ENCODE measurements at places on chromosomes 5 and 9.
A peak's percentile ranks its signal among the peaks of the same experiment; 100 is the strongest.

DNA sequence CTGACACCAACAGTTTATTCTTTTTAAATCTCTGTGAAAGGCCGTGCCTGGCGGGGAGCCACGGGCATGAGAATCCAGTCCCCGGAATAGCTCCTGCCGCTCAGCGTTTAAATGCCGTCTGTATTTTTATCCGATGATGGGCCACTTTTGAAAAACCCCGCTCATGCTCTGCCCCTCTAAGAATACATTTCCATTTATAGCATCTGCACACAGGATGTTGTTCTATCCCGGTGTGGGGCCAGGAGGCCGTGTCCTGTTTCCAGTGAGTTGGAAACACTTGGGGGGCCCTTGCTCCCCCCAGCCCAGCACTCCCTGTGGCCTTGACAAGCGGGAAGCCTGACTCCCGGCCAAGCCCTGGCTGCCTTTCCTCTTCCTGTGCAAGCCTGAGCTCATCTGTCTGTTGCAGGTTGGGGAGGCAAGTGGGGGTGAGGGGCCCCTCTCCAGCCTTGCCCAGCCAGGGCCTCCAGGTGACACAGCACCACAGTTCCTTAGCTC, 39.0 kb downstream of the ERGIC1 start:
- DNase-seq = peak; percentile 85

DNA sequence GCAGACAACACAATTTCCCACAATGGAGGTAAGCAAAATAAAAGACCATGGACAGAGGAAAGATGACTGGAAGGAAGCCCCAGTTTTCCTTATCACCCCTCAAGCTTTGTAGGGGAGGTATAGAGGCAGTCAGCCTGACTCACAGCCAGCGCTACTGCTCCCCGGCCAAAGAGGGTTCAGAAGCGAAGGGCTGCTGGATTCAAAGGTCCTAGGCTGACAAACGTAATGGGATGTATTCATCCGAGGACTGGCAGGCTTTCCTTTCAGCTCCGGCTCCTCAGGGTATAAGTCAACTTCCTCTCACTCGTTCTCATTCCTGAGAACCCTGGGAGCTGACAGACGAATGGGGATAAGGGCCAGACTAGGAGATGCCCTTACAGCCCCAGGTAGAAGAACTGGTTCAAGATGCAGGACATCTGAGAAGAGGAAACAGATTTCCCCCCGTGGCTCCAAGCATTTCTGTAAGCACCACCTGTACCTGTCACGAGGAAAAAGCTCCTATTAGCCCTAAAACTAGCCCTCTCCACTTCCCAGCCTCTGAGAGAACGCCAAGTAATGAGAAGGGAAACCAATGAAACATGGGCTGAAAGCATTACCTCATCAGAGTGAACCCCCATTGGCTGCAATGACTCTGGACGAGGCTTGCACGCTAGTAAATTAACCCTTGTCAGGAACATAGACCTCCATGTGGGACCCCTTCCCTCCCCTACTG, 22.1 kb upstream of the FAM13B start:
- DNase-seq = no peak

DNA sequence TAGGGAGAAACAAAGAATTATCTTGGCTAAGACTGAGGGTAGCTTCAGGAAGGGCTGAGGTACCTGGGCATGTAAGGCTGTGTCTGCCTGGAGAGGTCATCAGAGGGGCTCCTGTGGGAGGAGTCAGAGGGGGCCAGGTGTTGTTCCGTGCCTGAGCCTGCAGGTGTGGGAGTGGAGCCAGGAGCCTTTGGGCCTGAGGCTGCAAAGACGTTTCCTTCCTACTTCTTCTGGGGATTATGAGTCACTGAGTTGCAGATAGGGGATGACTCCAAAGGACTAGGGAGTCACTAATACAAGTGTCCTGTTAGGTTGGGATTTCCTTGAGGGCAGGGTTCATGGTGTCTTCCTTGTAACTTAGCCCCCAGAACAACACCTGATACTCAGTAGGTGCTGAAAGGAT, 391.1 kb downstream of the ARHGEF28 start:
- DNase-seq = no peak

GRCh38 chr9:33924978-33925797, 108.2 kb downstream of the UBE2R2 start:
- peak; percentile 38 for DNase-seq

- DNase-seq = no peak
These were observed 166.4 kb downstream of the PBX3 start for GRCh38 chr9:125913551-125913950.

DNA sequence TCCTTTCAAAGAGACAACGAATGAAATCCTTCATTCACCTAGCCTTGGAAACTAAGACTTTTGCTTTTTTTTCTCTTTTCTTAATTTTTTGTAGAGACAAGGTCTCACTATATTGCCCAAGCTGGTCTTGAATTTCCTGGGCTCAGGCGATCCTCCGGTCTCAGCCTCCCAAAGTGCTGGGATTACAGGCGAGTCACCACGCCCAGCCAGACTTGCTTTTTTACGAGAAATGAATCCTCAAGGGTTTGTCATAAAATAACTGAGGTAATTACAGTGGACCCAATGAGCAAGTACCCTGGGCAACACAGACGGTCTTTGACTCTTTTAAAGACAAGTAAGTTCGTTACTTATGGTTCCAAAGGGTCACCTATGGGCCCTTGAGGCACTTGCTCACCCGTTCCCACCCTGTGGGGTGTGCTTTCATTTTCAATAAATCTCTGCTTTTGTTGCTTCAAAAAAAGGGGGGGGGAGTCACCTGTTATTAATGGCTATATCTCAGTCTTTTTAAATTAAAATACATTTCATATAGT, 70.4 kb downstream of the TRPM6 start:
- DNase-seq = no peak

- no peak for DNase-seq
These were observed 35.7 kb upstream of the CDH18 start for GRCh38 chr5:20023686-20024180.

DNA sequence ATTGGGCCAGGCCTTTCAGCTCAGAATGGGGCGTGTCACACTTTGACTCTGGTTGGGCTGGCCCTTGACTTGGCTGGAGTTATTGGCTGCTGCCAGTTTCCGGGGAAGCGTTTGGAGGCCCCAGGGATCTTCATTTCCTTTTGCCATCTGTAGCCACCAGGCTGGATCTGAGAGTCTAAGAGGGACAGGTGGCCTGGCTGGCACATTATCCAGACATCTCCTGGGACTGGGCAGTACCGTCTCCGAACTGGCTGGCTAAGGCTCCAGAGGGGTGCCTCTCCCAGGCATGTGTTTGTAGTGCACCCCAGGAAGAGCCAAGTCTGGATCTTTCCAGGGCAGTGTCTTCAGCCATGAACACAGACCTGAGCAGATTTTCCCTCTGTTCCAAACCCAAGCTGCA, 9.7 kb upstream of the JADE2 start:
- DNase-seq = no peak

GRCh38 chr9:121709798-121710197, 58.4 kb downstream of the DAB2IP start:
- DNase-seq = no peak

Measured in left ventricle myocardium inferior (tissue), 1 donor.